CD8-positive, alpha-beta memory T cell (primary cell): ENCODE measurements at places on chromosomes 13 and 19.

DNA sequence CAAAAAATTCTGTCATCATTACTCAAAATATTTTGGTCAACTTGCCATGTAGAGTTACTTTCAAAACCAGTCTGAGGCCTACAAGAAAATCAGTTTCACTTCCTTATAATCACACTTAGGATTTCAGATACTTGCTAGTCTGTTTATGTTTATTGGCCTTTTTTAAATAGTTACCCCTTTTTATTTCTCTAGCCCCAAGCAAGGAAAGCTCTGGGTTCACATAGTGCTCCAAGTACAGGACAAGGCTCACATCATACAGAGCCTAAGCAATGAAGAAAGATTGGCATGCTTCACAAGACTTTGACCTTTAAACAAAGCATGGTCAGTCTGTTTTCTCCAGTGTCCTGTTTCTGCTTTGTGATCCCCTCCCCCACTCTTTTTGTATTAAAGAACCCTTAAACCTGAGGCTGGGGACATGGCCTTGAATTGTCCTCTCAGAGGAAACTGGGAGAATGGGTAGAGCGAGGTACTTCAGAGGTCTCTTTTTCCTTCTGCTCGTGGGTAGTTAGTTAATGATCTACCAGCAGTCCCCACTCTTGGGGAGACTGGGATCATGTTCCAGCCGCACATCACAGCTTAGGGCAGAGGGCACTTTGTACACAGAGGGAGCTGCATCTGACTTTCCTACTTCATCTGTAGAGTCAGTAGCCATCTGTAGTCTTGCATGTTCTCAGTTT is 30.7 kb downstream of the CEACAM1 start:
- DNase-seq: no peak

DNA sequence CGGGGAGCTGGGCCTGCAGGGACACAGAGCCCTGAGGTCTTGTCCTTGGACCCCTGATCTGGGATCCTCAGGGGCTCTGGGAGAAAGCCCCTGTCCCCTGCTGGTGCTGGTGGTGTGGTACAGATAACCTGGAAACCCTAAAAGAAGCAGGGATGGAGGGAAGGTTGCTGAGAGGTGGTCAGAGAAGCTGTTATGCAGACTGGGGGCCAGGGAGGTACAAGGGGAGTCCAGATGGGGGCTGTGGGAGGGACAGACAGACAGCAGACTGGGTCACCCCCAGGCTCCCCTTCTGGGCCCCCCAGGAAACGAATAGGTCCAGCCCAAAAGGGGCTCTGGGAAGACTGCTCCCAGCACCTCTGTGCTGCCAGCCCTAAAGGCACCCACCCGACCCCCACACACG is 34.7 kb upstream of the PEPD start:
- DNase-seq: no peak

GRCh38 chr19:33464010-33464732 is 57.4 kb downstream of the PEPD start:
- DNase-seq: no peak

- no peak for DNase-seq
These were observed 3.9 kb upstream of the ZNF135 start for GRCh38 chr19:58054901-58055874.

- DNase-seq: no peak
These were observed 206.0 kb downstream of the FGF14 start for GRCh38 chr13:102195566-102196462.

GRCh38 chr13:20570517-20570916 is 3.6 kb downstream of the IFT88 start:
- no peak for DNase-seq

- DNase-seq: no peak
These were observed 151.6 kb upstream of the FREM2 start for GRCh38 chr13:38535261-38535660.

GRCh38 chr19:14661372-14661924 is 13.2 kb downstream of the ADGRE3 start:
- no peak for DNase-seq

DNA sequence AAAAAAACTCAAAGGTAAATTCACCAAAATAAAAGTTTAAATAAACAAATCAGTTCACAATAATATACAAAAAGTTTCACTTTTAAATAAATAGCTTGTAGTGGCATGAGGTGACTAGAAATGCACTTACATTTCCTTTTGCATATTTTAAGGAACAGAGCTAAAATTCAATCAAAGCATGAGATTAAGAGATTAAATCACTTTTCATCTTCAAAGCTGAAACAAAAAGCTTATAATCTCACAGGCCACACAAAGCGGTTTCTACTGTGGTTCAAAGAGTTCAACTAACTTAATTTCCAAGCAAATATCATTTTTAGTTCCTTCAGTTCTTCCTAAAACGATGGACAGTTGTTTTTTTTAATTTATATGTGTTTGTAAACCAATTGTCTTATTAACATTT is 38.9 kb downstream of the TSC22D1 start:
- peak; percentile 24 for DNase-seq

GRCh38 chr19:13726323-13726722 is 38.0 kb upstream of the MRI1 start:
- no peak for DNase-seq

DNA sequence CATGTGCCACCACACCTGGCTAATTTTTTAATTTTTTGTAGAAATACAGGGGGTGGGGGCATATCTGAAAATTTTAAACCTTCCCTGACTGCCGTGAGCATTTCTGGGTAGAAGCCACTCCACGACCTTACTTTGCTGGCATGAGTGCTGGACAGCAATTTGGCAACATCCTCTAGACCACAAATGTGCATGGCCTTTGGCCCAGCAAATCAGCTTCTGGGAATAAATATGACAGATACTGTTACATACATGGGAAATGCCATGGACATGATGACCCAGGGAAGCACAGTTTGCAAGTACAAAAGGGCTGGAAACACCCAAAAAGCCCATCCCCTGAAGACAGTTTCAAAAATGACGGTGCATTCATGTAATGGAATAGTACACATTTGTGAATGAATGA is 3.2 kb upstream of the PVR start:
- DNase-seq: no peak

- no peak for DNase-seq
These were observed 684.4 kb upstream of the PCDH9 start for GRCh38 chr13:67914535-67914934.

DNA sequence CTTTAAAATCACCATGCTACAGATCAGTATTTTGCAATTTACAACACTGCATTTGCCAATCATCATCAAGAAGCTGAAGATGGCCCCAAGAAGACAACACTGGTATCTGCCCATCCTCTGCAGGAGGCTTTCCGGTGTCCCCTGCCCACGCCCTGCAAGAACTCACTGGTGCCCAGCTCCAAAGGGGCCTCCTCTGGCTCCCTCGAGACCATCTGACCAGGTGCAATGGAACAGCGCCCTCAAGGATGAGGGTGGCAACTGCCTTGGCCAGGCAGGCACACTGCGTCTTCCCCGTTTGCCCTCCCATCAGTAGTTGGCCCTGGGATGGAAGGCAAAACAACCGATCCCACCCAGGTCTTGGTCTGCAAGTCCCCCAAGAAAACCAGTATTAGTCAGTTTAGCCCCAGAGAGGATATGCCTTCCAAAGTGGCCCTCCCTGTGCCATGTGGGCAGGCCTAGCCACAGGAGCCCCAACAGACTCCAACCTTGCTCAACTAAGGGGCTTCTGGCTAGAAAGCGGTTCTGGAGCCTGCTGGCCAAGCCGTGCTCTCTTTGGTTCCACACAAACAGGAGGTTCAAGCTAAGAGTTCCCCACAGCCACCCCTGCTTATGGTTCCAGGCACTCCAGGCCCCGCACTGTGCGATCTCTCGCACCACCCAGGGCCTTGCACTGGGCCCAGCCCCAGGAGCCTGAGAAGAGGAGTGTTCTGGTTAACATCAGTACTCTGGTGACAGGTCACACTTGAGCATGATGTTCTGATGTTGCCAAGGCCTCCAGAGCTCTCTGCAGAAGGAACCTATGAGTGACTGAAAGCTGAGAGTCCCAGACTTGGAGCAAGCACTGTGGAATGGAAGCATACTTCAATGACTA is 4.7 kb downstream of the PCID2 start:
- no peak for DNase-seq

- DNase-seq: no peak
These were observed 351.7 kb downstream of the SPRY2 start for GRCh38 chr13:79989217-79989661.

GRCh38 chr13:96743296-96744089 is 250.8 kb downstream of the OXGR1 start:
- DNase-seq: no peak

DNA sequence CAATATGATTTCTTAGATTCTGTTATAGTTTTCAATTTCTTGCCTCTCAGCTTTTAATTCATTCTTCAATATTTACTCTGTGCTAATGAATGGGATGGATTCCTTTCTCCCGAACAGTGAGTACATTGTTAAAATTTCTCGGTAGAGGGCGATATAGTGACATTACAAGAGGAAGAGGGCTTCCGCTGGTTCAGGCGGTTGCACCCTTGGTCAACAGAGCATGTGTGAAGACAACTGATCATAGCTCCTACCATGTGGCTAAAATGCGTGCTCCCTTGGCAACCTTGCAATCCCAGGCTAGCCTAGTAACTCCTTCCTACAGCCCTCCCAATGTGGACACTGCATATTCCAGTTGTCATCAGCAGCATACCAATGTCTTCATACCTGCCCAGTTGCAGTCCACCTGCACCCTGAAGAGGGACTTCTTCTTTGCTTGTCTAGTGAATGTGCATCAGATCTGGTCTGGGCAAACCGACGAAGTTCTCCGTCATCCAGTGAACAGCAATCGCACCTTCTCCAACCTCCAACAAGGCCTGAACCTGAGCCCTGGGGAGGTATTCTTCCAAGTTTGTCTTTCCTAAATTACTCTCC is 653.0 kb upstream of the GPC6 start:
- no peak for DNase-seq

DNA sequence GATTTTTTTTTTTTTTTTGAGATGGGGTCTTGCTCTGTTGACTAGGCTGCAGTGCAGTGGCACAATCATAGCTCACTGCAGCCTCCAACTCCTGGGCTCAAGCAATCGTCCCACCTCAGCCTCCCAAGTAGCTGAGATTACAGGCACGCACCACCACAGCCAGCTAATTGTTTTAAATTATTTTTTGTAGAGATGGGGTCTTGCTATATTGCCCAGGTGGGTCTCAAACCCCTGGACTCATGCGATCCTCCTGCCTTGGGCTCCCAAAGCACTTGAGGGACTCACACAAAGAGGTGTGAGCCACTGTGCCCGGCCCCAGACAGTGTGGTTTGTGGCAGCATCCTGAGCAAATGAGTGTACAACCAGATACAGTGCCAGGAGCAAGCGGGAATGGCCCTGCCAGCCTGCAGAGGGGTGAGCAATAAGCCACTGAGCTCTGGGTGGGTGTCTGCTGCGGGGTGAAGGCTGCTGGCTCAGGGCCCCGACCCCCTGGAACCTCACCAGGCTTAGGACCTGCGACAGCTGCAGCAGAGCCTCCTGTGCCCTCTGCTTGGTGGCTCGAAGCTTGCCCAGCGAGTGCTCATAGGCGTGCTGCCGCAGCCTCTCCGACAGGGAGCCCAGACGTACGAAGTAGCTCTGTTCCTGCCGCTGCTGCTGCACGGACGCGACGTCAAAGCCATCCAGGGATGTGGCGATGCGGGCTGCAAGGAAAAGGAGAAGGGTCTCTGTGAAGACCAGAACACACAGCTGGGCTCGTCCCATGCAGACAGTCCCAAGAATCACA is 15.9 kb upstream of the TICAM1 start:
- no peak for DNase-seq

GRCh38 chr13:26377038-26377437 is 123.1 kb downstream of the CDK8 start:
- DNase-seq: no peak

- peak; percentile 66 for DNase-seq
These were observed 7.0 kb upstream of the REXO1 start for GRCh38 chr19:1855040-1855827.

- DNase-seq: no peak
These were observed 318.0 kb upstream of the KLF12 start for GRCh38 chr13:74452176-74452575.

- DNase-seq: no peak
These were observed 62.8 kb downstream of the ARHGEF7 start for GRCh38 chr13:111177921-111178320.

DNA sequence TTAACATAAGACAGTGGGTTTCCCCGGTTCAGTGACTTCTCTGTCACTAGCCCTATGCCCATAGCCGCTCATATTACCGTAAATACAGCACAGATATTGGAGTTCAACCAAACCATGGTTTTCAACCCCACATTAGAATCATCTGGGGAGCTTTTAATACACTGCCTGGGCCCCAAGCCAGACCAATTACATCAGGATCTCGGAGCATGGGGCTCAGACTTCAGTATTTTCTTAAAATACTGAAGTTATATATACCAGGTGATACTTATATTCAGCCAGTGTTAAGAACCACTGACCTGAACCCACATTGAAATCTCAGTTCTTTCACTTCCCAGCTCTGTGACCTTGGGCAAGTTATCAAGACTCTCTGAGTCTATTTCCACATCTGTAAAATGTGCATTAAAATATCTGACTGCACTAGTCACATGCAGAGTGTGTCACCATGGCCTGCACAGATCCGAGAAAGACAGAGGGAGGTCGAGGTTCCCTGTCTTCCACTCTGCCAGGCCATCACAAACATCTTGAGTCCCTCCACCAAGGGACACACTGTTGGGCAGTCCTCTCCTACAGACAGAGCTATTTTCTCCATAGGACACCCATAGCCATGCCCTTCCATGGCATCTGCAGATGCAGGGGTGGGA is 32.2 kb upstream of the IPO5 start:
- DNase-seq: no peak

DNA sequence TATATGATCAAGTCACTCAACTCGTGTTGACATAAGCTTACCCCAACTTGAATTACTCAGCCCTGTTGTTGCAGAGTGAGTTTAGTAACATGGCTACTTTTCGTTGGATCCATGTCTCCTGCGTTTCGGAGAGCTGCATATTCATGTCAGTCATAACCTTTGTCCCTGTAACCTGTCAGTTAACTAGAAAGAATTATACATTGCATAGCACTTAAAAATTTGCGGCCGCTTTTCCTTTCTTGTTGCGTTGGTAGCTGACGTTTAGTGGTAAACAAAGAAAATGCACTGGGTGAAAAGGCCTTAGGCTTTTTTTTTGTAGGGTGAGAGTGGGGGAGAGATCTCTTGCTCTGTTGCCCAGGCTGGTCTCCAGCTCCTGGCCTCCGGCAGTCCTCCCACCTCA is 14.2 kb downstream of the ZNF507 start:
- no peak for DNase-seq

GRCh38 chr19:47331931-47332547 is at the start of gene C5AR2:
Gene C5AR2 (plus strand): TSS chr19:47332175. CDS start chr19:47340800, 8,625 bp downstream.
- DNase-seq: no peak
